Activated CD8-positive, alpha-beta T cell treated with anti-CD3 and anti-CD28 coated beads for 36 hours (primary cell): ENCODE measurements at places on chromosomes 1 and 21.
A peak's percentile ranks its signal among the peaks of the same experiment; 100 is the strongest.

GRCh38 chr1:1779691-1780597 is 1.7 kb upstream of the NADK start:
- H3K36me3 ChIP-seq, result peaks cover 11% of the 10 kb centered on the region
- peak; percentile 85 for DNase-seq
- H3K4me3 ChIP-seq, result peak overlapping the region; percentile 49

DNA sequence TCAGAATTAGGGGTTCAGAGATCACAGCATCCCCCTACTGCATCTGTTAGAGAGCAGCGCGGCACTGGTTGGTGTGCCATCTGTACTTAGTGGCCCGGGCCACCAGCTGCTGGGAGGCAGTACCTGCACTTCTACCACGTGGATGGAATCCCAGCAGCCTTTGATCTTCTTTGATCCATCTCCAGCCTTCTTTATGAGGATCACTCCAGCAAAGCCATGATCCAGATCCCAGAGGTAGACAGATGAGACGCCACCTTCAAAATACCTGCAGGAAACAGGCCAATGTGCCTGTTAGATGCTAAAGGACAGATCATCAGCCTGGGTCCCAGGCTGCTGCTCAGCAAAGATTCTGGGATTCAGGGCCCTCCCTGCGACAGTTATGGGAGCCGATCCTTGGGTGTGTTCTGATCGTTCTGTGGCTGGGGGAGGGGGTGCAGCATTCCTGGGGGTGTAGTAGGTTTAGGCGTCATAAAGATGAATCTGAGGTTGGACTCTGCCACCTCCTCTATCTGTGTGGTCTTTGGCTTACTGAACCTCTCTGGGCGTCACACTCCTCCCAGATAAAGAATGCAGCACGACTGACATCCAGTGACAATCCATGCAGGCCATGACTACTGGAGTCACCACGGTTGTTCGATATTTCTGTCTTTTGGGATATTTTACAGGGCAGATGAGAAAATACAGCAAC is 45.3 kb downstream of the SLC66A1 start:
- no peak overlapping the region for H3K27ac ChIP-seq
- H3K4me3 ChIP-seq, result no peak overlapping the region
- peaks cover 33% of the 10 kb centered on the region for H3K4me1 ChIP-seq
- no peak for DNase-seq

DNA sequence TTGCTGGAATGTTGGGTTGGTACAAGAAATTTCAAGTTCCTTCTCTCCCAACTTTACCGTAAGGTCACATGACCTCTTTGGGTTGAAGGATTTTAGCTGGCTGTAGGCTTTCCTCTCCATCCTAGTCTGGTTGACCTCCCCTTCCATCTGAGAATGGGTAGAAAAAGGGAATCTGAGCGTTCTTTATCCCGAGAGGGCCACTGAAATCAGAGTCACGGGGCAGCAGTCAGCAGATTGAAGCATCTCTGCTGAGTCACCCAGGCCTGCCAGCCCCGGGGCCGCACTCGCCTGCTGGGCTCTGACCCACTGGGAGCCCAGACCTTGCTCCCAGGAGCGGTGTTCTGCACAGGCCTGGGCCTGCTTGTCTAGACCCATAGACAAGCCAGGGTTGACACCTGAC is 31.0 kb downstream of the TMCC2 start:
- H3K4me1 ChIP-seq, result peaks cover 27% of the 10 kb centered on the region
- H3K27ac ChIP-seq, result no peak overlapping the region
- no peak for DNase-seq

- H3K27me3 ChIP-seq, result no peaks in the 10 kb centered on the region
- H3K4me1 ChIP-seq, result peaks cover 42% of the 10 kb centered on the region
- H3K4me3 ChIP-seq, result no peak overlapping the region
- no peak overlapping the region for H3K27ac ChIP-seq
- peaks cover 35% of the 10 kb centered on the region for H3K36me3 ChIP-seq
Observed at GRCh38 chr1:209768354-209768774, 12.5 kb downstream of the TRAF3IP3 start.

- H3K4me1 ChIP-seq, result no peaks in the 10 kb centered on the region
- peaks cover 19% of the 10 kb centered on the region for H3K27me3 ChIP-seq
- no peak overlapping the region for H3K27ac ChIP-seq
- no peak for DNase-seq
- H3K4me3 ChIP-seq, result no peak overlapping the region
- H3K36me3 ChIP-seq, result no peaks in the 10 kb centered on the region
Observed at GRCh38 chr1:93991271-93991670, 82.0 kb upstream of the GCLM start.

DNA sequence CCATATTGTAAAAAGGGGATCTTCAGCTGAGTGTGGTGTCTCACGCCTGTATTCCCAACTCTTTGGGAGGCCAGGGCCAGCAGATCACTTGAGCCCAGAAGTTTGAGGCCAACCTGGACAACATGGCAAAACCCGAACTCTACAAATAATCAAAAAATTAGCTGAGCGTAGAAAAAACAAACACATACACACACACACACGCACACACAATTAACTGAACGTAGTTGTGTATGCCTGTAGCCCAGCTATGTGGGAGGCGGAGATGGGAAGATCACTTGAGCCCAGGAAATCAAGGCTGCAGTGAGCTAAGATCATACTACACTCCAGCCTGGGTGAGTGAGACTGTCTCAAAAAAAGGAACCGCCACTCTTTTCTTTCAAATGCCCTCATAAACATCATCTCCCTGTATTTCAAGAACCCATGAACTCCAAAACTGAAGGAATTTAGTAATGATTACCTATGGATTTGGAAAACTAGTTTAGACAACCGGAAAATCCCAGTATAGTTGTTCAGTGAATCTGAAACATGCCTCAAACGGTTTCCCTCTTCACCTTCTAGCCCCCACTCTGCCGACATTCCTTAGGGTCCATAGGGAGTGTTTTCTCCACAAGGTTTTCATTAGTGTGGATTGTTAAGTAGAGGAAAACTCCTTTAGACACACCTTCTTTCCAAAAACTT is 4.5 kb downstream of the TXNIP start:
- peaks cover 54% of the 10 kb centered on the region for H3K4me1 ChIP-seq
- H3K27me3 ChIP-seq, result no peaks in the 10 kb centered on the region
- peak overlapping the region; percentile 14 for H3K4me3 ChIP-seq
- peaks cover 48% of the 10 kb centered on the region for H3K36me3 ChIP-seq
- peak overlapping the region; percentile 100 for H3K27ac ChIP-seq

DNA sequence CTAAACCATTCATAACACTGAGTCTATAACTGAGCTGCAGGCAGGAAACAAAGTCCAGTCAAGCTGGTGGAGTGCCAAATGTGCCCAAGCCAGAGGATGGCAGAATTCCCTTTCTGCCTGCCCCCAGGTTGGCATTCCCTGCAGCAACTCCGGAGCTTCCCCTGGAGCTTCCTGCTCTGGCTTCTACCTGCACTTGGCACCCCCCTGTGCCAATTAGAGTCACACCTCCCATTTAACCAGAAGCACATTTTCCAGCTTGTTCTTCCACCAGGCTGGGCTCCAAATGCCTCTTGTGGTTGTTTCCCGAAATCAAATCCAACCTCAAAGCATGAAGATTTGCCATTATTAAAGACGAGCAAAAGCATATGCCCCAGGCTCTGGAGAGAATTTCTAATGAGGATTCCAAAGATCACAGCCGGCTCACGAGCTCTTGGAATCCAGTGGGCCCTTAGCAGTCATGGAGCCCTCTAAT is 294.5 kb downstream of the RRAGC start:
- H3K4me3 ChIP-seq, result no peak overlapping the region
- no peak overlapping the region for H3K27ac ChIP-seq

- peaks cover 18% of the 10 kb centered on the region for H3K4me1 ChIP-seq
- peaks cover 55% of the 10 kb centered on the region for H3K27me3 ChIP-seq
- DNase-seq, result peak; percentile 58
- H3K4me3 ChIP-seq, result peak overlapping the region; percentile 65
Observed at GRCh38 chr1:98053471-98054366, 132.9 kb upstream of the DPYD start.

GRCh38 chr1:69363236-69363635 is 204.5 kb upstream of the LRRC7 start:
- H3K4me3 ChIP-seq, result no peak overlapping the region
- H3K27ac ChIP-seq, result no peak overlapping the region
- H3K27me3 ChIP-seq, result no peaks in the 10 kb centered on the region
- DNase-seq, result no peak
- no peaks in the 10 kb centered on the region for H3K36me3 ChIP-seq

DNA sequence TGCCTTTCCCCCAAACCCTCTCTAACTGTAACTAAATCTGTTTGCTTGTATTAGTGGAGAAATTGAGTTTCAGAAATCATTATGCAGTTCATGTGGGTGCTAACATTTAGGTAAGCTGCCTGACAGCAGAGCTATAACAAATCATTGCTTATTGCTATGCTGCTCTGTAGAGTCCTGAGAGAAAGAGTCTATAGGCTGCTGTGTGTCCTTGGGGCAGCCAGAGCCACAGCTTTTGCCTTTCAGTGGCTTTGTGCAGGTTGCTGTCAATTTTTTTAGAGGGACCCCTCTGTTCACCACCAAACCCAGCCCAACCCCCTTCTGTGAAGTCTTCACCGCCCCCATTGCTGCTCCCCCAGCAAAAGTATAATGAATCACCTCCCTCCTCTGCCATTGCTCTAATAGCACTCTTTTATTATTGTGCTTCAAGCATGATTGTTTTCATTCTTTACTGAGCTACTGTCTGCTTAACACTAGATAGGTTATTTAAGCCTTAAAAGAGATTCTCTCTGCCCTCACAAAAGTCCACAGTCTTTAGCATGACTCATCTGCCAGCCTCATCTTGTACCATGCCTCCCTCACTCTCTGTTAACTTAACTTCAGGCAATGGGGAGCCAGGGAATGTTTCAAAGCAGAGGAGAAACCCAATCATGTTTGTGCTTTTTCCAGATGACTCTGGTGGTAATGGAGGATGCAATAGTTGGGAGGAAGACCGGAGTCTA is 38.6 kb downstream of the DIRAS3 start:
- no peak overlapping the region for H3K27ac ChIP-seq
- H3K4me1 ChIP-seq, result no peaks in the 10 kb centered on the region
- H3K4me3 ChIP-seq, result no peak overlapping the region
